NCI-H2029 (cell line): ENCODE measurements at places on chromosomes 7 and 10.

GRCh38 chr7:108486291-108486966 lies 30.2 kb upstream of the NRCAM start:
- DNase-seq = no peak

GRCh38 chr10:121819049-121819448 lies 108.8 kb downstream of the ATE1 start:
- DNase-seq = no peak

DNA sequence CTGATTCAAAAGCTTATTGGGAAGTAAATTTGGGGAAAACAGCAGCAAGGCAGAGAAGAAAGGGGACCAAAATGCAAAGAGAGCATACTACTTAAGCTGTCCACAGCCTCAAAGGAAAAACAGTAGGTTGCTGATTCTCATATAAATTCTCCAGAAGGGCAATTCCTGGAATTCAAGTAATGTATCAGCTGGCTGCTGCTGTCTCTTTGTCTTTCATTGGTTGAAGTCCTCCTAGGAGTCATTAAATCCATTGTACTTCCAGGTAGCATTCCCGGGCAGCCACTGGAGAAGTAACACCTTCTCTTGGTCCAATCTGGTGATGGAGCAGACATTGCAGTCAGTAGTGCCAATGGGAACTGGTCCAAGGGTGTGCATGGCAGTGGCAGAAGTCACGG lies 22.7 kb downstream of the BET1 start:
- DNase-seq = no peak

- no peak for DNase-seq
Measured at GRCh38 chr10:51057925-51058324, 16.4 kb upstream of the PRKG1 start.

DNA sequence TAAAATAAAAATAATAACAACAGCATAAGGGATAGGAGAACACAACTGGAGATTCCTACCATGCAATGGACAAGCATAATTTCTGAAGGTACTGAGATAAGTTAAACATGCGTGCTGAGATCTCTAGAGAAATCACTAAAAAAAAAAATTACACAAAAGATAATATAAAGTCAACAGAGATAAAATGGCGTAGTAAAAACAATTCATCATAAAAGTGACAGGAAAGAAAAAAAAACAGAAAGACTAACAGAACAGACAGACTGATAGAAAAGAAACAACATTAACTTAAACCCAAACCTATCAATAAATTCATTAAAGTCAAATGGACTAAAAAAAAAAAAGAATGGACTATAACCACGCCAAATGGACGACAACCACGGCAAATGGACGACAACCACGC lies 56.4 kb downstream of the NCAPG2 start:
- no peak for DNase-seq

DNA sequence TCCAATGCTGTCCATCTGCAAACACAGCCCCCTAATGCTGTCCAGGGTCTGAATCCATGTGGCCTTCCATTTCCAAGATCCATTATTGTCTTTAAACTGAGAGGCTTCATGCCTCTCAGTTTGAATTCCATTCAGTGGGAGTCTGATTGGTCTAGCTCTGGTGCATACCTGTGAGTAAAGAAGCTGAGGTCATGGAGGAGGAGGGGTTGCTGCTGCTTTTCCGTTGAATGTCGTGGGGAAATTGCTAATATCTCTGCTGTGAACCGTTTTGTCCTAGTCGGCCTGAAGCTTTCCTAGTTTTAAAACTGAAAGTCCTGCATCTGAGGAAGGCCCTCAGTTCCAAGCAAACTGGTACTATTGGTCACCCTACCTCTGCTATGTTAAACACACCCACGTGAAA lies 17.7 kb downstream of the SH2D4B start:
- no peak for DNase-seq

- no peak for DNase-seq
Measured at GRCh38 chr10:31041011-31041410, 9.3 kb upstream of the ZNF438 start.

DNA sequence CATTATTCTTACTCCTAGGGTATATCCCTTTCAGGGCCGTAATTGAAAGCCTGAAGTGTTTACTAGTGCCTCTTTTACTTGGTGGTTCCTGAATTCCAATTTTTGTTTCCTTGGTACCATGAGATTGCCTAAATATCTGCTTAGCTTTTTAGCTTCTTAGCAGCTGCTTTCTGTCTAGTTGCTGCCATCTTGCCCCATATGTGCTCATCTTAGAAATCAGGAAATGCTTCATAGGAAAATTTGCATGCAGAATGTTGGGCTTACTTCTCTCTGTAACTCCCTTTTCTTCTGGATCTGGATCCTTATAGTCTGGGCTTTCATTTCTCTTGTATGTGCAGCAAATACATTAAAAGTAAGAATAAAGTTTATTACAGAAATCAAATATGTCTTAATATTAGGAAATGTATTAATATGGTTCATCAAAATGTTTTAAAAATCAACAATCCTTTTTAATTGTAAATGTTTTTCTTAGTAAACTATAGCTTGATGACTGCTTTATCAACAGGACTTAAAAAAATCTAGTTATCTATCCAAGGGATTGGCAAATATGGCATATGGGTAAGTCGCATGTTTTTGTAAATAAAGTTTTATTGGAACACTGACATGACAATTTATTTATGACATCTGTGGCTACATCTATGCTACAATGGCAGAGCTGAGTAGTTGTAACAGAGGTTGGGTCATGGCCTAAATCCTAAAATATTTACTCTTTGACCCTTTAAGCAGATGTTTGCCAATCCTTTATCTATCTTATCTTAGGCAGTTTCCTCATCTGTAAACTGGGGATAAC lies 73.5 kb upstream of the CDK6 start:
- no peak for DNase-seq

- DNase-seq = no peak
Measured at GRCh38 chr10:16891375-16892313, 74.4 kb upstream of the RSU1 start.
